ENCODE measurements at places on chromosomes 3 and 15. TPM values are rescaled to one million over a fixed set of nuclear protein-coding genes. Genes with fewer than 3 reads are reported as not detected.

The CTXN2 gene
- polyA plus RNA-seq = not detected

DNA sequence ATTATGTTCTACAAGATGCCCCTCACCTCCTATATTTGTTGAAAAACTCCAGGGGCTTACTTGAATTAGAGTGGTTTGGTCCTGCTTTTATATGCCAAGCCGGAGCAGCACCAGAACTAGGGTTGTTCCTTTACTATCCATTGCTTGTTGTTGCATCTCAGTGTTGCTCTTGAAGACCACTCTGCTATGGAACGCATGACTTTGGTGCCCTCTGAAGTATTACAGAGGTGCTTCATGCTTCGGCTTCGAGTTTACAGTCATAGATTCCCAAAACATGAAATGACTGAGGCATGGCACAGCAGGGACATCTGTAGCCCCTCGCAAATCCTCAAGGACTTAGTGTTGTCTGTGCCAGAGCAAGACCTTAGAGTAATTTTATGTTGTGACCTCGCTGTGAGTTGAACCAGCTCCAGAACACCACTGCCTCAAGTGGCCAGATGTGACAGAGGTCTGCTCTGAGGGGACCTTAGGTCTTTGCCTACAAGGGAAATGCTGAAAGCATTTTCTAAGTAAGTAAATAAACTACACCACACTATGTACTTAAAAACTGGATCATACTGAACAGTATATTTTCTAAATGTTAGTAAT, 67.2 kb upstream of the SIAH2 start:
- DNase-seq = no peak

- no peak for DNase-seq
Measured at GRCh38 chr15:60554494-60554893, 75.6 kb upstream of the ICE2 start.

DNA sequence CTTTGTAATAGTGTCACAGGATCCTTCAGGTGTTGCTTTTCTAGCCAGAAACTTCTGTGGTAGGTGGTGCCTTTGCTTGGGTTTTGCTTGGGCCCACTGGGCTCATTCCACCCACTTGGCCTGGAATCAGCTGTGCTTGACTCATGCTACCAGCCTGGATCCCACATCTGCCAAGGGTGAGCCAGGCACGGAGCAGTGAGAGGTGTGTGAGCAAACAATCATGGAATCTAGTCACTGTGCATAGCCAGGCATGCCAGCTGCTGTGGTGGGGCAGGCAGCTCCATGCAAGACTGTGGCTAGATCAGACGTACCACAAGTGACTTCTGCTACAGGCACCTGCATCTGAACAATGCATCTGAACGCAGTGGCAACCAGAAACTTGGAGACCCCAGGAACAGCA, 275.9 kb downstream of the UBE2E2 start:
- no peak for DNase-seq

DNA sequence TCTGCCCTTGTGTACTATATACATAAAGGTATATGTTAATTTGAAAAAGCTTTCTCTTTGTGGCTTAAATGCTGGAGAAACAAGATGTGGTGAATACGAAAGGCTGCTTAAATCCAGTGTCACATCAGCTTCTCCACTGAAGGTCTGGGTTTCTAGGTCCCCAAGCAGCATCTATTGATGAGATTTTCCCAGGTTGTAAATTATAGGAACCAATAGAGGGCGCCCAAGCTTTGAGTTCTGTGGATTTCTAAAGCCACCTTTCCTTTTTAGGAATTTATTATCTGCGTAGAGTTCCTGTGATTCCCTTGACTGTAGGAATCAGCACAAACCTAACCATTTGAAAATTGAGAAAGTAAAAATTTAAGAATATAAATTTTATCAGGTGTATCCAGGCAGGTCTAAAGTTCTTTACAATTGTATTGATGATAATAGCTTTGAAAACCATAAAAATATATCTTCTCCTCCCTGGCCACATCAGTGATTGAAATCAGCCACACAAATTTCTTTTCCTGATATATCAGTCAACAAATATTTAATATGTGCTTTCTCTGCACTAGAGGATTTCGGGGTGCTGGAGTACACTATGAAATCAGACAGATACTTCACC, 88.3 kb upstream of the ADAMTSL3 start:
- no peak for DNase-seq

GRCh38 chr15:31446546-31446945, 119.9 kb downstream of the KLF13 start:
- DNase-seq = no peak

The GPR27 gene
- polyA plus RNA-seq = 5.0 TPM

The CIP2A gene
- polyA plus RNA-seq = 3.0 TPM
